ENCODE measurements at places on chromosomes 5 and 9. TPM values are rescaled to one million over a fixed set of nuclear protein-coding genes. Genes with fewer than 3 reads are reported as not detected.

Gene TAF1L
- not detected for total RNA-seq

DNA sequence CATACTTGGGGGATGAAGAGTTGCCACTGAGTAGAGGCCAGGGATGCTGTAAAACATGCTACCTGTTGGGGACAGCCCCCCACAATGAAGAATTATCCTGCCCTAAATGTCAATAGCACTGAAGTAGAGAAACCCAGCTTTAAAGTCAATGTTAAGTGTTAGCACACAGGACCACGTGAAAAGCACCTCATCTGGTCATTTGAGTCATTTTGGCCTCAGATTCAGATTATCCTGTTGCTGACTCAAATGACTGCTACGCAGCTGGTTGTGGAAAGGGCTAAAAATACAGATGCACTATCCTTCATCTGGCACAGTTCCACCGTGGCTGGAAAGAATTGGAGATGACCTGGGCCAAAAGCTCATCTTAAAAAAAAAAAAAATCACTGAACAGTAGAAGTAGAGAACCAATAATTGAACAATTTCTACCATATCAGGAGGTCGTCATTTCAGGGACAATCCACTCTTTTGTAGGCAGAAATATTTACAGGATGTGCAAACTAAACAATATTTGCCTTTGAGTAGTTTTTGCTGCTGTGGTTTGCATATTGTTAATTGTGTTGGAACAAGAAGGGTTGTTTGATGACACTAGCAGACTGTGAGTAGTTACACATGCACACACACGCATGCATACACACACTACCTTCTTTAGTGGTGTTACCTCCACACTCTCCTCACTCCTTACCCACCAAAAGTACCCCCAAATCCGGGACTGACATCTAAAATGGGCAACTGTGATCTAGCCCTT, 195.3 kb upstream of the KLF9 start:
- no peak for DNase-seq

DNA sequence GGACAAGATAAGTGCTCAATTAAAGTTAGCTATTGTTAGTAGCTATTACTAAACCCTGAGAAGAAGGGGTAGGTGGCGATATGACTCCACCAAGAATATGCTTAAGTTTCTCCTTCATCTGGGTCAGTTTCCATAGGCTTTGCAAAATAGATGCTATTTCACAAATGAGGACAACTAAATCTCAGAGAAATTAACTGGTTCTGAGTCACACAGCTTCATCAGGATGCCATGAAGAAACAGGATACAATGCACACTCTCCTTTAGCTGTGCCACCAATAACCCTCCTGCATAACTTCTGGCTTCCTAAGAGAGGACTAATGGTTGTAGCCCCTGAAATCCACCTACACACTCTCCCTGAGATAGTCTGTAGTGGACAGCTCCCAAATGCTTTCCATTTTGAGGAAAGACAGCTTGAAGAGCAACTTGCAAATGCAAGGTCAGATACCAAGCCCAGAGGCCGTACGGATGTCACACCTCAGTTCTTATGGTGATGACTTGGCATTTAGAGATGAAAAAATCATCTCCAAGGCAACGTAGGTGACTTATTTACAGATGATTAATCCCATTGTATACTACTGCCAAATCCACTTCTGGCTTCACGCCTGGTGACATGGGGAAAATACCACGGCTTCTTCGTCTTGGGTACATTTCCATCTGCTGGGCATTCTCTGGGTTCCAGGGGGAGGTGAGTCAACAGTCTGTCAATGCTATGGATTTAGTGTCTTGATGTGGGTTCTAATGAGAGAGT, 251.4 kb upstream of the IL12B start:
- DNase-seq = no peak

GRCh38 chr5:107295914-107296313, 374.8 kb downstream of the EFNA5 start:
- DNase-seq = no peak

DNA sequence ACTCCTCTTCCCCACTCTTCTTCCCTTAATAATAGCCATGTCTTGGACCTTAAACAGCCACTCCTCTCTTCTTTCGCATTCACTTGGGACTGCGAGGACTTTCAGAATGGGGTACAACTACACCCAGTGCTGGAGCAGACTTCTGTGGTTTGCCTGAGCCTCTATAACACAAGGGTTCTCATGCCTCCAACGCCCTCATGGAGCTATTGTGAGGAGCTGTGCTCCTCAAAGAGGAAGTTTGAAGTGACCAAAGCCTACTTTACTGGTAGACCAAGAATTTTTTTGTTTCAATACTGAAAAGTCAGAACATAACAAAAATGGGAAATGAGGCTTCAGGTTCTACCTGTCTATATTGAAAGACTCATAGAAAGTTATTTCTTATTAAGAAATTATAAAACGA, 316.4 kb downstream of the PIK3R1 start:
- no peak for DNase-seq

DNA sequence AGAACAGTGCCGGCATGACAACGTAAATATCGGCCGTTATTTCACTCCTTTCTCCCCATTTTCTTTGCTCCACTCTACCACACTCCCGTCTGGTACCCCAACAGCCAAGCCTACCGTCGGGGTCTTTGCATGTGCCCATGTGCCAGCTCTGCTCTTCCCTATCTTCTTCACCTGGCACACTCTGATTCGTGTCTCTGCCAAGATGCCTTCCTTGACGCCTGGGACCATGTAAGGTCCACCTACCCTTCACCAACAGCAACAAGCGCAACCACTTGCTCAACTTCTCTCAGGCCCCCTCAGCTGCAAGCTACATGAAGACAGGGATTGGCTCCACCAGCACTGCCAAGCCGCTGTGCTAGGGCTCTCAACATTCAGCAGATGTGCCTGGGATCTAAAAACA, 4.4 kb downstream of the MGAT1 start:
- no peak for DNase-seq

GRCh38 chr5:35799753-35800152, 56.9 kb upstream of the IL7R start:
- DNase-seq = no peak

DNA sequence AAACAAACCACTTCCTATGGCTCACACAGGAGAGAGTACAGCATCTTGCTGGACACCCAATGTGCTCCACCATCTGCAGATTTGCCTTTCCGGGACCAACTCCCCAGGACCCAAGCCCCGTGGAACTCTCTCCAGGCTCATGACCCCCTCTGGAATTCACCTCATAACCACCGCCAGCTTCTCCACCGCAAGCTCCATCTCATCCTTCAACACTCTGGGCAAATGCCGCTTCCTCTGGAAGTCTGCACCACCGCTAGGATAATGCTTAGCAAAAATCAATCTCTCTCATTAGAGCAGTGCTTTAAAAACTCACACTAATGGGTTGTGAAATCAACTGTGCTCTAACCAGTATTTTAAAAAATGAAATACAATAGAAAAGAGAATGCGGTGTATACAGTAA, 150.0 kb downstream of the COL23A1 start:
- no peak for DNase-seq

Gene RANBP17
- 9.9 TPM for total RNA-seq

GRCh38 chr5:39519566-39520231, 94.9 kb upstream of the DAB2 start:
- no peak for DNase-seq

DNA sequence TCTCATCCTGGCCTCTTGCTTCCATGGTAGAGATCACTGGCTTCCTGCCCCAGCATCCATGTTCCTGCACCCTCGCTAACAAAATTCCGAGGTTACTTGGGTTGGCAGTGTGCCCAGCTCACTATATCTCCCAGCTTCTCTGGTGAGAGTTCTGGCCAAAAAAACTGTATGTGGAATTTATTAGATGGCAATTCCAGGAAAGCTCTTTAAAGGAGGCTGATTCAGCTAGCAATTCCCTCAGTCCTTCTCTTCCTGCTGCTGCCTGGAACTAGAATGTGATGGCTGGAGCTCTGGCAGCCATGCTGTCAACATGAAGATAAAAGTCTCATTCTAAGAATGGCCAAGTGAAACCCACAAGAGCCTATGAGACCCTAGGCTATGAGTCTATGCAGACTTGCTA, 88.8 kb downstream of the SECISBP2 start:
- no peak for DNase-seq

DNA sequence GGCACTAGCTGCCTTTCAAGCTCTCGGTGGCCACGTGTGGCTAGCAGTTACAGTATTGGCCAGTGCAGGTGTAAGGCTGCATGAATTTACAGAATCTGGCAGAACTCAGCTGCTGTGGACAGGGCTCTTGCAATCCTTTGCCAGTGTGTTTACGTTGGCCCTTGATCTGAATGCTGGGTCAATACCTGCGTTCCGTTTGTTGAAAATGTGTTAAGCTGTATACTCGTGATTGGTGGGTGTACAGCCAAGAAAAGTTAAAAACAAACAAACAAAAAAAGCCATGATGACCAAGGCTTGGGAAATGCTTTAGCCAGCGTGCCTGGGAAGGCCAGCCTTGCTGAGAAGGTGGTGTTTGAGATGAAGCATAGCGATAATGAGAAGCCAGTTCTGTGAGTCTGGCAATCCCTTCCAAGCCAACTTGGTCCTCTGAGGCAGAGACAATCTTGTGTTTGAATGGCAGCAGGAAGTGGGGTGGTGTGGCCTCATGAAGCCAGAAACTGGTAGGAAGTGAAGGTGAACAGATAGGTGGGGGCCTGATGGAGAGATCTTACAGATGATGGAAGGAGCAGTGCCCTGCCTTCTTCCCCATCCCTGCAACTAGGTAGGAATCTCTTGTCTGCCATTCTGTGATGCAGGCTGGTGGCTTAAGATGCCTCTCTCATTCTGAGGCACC, 820 bp upstream of the CFAP90 start:
- DNase-seq = no peak

GRCh38 chr5:8829323-8830029, 716.4 kb downstream of the SEMA5A start:
- DNase-seq = no peak

Measured in cardiac septum (tissue), 1 donor.